NCI-H774 (cell line): ENCODE measurements at places on chromosomes 5 and 9.
A peak's percentile ranks its signal among the peaks of the same experiment; 100 is the strongest.

- no peak for DNase-seq
These were observed 1.2 kb upstream of the C5orf63 start for GRCh38 chr5:127074466-127074865.

- no peak for DNase-seq
These were observed 103.6 kb upstream of the SHB start for GRCh38 chr9:38172586-38172985.

DNA sequence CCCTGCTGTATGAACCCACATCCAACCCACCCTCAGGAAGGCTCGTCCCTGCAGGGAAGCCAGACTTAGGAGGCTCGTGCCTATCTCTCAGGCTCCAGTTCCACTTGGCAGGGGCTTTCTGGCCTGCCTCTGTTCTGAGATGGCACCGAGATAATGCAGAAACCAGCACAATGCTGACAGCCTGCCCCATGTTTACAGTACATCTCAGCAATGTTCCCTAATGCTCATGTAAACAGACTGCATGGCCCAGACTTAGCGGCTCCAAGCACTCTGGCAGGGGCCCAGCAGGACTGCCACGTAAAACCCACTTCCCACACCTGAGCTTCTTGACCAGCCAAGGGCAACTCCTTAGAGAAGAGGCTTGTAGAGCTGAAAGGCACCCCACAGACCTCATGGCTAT, 499.5 kb upstream of the BRINP1 start:
- peak; percentile 68 for DNase-seq

DNA sequence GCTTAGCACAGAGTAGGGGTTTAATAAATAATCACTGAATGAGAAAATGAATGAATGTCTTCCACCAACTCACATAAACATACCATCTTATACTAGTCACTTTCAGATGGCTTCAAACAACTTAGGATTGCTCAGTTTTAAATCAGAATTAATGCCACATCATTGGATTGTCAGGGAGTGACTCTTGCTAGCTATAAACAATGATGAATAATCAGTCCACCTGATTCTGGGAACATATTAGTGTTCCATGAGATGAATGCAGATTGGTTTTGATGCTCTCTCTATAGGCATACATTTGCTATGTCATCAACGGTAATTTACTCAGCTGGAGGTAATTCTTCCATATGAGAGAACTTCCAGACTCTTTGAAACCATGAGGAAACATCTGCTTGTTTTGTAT, 97.4 kb downstream of the CDH9 start:
- DNase-seq = no peak

GRCh38 chr9:98870782-98871557, 63.5 kb downstream of the GALNT12 start:
- DNase-seq = no peak

DNA sequence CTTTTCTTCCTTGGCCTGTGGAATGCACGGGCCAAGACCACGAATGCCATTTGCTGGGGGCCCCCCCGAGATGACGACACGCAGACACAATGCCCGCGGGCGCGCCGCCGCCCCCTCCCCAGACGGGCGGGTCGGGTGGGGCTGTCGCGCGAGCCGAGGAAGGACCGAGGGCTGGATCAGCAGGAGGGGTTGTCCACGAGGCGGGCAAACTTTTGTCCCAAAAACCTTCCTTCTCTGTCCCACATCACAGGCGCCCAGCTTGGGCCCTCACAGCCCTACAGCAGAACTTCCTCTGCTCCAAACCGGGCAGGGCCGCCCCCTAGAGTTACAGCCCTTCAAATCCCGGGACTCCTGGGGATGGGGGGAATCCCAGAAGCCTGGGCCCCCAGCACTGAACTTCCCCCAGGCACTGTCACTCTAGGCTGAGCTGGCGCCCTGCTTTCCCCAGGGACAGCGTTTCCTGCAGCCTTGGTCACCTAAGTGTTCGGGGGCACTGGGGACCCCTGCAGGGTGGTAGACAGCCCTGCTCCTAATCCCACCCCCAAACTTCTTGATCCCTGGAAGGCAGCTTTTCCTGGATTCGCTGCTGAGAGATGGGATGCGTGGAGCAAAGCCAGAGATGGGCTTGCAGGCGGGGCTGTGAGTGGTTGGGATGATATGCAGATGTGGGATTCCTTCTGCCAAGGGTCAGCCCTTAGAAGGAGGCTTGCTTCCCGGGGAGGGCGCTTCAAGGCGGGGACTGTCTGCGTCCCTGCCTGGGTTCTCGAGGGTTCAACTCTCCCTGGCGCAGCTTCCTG, 980 bp downstream of the COL5A1 start:
- no peak for DNase-seq

DNA sequence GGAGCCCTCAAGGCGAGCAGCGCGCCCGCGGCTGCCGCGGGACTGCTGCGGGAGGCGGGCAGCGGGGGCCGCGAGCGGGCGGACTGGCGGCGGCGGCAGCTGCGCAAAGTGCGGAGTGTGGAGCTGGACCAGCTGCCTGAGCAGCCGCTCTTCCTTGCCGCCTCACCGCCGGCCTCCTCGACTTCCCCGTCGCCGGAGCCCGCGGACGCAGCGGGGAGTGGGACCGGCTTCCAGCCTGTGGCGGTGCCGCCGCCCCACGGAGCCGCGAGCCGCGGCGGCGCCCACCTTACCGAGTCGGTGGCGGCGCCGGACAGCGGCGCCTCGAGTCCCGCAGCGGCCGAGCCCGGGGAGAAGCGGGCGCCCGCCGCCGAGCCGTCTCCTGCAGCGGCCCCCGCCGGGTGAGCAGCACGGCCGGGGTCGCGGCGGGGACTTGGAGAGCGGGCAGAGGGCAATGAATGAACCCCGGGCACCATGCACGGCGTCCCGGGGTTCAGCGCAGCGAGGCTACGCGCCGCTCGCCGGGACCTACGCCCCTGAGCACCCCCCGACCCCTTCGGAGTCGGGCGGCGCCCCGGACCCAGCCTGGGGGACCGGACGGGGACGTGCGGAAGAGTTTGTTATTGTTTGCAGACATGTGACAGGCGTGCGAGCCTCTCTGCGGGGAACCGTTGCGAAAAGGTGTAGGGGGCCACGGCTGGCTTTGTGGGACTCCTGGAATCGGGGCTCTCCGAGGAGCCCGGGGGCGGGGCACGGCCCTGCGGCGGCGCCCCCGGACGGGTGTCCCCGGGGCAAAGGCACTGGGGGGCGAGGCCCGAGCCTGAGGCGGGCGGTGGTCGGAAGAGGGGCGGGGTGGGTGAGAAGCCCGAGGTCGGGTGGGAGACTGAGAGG, 553 bp downstream of the MAP3K1 start:
- peak; percentile 58 for DNase-seq

GRCh38 chr9:121857928-121858327, 206.5 kb downstream of the DAB2IP start:
- DNase-seq = peak; percentile 38

GRCh38 chr5:170863646-170864045, 1.8 kb downstream of the RANBP17 start:
- DNase-seq = no peak
